ENCODE measurements at places on chromosomes 13 and 19.

DNA sequence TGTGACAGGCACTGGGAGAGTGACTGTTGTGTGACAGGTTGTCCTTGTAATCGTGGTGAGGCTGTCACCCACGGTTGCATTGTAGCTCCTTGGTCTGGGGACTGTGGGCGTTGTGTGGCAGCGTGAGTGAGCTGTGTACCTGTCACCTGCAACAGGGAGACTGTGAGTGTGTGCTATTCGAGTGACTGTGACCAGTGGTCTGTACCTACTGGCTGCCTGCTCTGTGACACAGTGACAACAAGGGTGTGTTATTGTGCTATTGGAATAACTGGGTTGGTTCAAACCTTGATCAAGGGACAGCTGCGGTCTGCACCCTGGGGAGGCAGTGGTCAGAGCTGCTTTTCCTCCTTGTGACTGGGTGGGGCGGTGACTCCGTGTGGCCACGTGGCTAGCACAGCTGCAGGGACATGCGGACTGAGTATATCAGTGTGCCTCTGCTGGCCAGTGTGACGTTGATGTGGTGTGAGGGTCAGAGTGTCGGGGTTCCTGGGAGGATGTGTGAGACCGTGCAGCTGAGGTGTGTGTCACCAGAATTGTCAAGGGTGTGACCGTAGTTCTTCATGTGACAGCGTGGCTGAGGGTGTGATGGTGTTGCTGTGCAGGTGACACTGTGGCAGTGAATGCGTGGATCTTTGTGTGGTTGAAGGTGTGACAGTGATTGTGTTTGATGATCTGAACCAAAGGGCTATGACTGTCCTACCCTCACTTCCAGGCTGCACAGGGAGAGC lies 10.1 kb upstream of the NFIX start:
- DNase-seq, result no peak

- DNase-seq, result no peak
Observed at GRCh38 chr19:16726916-16727315, 7.3 kb downstream of the NWD1 start.

DNA sequence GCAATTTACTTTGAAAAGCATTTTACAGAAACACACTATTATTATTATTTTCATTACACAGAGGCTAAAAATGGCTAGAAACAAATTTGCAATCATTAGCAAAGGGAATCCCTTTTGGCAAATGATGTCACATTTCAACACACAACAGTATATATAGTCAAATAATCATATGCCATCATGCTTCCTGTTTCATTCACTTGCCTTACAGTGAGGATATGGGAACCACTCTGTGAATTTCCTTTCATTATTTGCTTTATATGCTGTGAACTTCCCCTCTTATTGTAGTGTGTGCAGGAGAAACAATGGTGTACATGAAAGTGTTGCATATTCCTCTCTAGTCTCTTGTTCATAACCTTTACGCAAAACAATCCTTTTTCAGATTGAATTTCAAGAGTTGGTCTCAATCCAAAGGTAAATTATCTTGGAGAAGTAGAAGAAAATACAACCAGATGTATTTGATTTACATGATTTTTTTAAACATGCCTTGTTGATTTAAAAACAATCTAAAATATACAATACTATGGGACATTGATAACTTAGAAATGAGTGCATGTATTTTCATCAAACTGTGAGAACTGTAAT lies 657.3 kb downstream of the EFNB2 start:
- no peak for DNase-seq

- no peak for DNase-seq
Observed at GRCh38 chr13:35293579-35294226, 182.8 kb downstream of the MAB21L1 start.

DNA sequence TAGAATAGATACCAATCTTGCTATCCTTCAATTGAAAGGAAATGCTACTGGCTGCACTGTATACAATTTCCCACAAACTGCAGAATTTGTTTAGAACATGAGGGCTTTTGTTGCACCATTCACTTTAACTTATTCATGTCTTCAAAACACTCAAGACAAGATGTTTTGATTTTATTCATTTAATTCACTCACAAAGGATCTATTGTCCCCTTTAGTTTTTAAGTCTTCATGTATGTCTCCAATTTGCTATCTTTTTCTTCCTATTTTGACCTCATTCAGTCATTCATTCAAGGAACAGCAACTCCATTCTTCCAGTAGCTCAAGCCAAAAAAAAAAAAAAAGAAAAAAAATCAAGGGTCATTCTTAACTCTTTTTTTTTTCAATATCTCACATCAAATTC lies 130.6 kb upstream of the SOX21 start:
- DNase-seq, result no peak

DNA sequence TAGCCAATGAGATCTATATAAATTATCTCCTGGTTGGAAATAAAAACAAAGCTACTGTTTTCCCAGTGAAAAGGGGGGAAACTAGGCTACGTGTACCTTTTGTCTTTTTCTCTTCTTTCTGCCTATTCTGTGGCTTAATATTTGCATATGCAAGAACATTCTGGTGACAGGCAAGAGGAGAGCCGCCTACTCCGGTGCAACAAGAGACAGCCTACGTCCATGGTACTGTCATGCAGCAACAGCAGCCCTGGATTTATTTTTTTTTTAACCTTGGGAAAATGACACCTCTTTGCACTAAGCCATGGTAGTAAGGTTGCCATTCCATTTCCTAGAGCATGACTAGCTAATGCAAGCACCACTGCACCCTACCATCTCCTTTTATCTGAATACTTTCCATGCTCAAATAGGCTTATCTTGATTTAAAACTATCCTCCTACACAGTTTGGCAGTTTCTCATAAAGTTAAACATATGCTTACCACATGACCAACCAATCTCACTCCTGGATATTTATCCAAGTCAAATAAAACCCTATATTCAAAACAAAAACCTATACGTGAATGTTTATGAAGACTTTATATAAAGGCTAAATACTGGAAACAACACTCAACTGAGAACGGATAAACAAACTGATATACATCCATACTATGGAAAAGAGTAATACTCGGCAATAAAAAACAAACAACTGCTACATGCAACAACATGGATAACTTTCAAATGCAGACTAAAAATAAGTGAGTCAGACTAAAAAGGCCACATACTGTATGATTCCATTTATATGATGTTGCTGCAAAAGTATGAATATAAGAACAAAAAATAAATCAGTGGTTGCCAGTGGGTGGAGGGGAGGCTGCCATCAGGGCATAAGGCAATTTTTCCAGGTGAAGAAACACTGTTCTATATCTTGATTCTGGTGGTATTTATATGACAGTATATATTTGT lies 17.3 kb downstream of the NUFIP1 start:
- no peak for DNase-seq

DNA sequence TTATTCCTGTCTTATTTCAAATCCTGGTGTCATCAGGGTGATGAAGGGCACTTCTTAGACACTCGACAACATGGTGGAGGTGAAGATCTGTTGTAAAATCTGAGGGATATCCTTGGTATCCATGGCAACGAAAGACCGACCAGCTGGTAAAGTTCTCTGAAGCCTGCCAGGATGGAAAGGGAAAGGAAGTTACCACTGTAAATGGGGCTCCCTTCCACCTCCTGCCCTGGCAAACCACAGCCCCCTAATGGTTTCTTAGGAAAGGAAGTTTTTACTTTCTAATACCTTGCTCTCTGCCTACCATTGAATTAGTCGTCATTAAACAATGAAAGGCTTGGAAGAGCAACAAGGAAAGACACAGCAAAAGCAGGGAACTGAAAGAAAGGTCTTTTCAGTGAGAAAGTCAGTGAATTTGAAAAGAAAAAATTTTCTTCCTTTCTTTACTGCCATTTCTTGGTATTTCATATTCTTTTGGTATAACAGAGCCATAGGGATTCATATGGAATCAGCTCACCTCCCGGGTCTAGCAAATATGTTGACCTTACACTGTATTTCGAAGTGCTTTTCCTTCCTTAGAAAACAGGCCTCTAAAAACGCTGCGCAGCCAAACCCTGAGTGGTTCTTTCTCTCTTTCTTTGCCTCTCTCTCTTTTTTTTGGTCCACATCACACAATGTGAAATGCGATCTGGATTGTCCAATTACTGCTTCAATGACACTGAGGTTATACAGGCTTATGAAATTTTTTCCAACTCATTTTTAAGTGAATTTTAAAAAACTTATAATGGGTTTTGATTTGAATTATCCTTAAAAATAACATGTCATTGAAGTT lies 111.0 kb downstream of the RGCC start:
- no peak for DNase-seq

DNA sequence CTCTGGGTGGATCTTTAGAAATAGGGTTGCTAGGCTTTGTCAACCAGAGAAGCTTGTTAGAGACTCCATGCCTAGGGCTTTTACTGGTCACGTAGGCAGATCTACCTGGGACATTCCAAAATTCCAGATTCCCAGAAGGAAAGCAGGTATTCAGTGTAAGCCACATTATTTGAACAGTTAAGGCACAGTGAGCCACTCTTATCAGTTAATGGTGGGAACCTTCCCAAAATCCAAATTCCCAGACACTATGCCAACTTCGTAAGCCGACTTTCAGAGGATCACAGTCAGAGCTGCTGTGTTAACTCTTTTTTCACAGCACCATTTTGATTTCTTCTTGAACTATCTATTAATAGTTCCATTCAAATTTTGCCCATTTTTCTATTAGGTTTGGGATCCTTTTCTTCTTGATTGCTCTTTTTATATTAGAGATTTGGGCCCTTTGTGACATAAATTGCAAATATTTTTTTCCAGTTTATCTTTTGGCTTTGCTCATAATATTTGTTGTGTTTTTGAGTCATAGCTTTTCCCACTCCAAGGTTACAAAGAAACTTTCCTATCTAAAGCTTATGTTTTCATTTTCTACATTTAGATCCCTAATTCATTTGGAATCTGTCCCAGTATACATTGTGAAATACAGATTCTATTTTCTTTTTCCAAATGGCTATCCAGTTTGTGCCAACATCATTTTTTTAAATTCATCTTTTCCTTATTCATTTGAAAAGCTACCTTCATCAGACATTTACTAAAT lies 77.3 kb downstream of the DHRS12 start:
- DNase-seq, result no peak

Data from endothelial cell (in vitro differentiated cells).